ENCODE measurements at places on chromosomes 2 and 18. TPM values are rescaled to one million over a fixed set of nuclear protein-coding genes. Genes with fewer than 3 reads are reported as not detected.

C2orf66 gene
- under 0.01 TPM for total RNA-seq

SH2D6 gene
- total RNA-seq = not detected

PAX8 gene
- not detected for total RNA-seq

SGPP2 gene
- 9.7 TPM for total RNA-seq

MAP4K3 gene
- total RNA-seq = 22.0 TPM

SERPINB3 gene
- total RNA-seq = 22.4 TPM

CFC1 gene
- not detected for total RNA-seq

C1QL2 gene
- not detected for total RNA-seq

DNA sequence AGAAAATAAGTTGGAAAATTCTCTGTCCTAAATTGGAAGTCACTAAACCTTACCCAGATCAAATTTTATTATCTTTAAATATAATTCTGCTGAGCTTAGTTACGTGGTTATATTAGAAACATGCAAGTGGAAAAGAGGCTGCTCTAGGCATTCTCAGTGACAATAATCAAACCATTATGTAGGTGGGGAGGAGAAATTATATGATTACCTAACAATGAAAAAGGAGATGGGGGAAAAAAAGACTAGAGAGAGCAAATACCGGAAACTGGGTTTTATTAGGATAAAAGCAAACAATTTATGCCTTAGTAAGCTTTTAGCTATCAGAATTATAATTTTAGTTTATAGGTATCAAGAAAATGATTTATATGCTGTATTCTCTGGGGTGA lies 53.2 kb downstream of the PHLPP1 start:
- DNase-seq = no peak

- DNase-seq = no peak
Observed at GRCh38 chr18:25675123-25675850, 323.3 kb upstream of the ZNF521 start.

DNA sequence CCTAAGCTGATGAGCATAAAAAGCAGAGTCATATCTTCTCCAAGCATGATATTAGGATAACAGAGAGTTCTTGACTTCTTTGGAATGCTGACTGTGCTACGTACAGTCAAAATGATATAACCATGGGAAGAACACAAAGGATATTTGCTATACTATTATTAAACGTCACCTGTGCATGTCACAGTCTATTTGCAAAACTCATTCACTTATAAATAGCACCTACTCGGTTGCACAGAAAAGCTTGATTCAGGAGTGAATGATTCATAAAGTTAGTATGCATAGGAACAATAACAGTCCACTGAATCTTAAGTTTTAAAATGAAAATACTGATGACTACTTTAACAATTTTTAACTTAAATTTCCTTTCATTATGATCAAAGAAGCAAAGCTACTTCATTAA lies 83.3 kb downstream of the SP3 start:
- peak; percentile 59 for DNase-seq

DNA sequence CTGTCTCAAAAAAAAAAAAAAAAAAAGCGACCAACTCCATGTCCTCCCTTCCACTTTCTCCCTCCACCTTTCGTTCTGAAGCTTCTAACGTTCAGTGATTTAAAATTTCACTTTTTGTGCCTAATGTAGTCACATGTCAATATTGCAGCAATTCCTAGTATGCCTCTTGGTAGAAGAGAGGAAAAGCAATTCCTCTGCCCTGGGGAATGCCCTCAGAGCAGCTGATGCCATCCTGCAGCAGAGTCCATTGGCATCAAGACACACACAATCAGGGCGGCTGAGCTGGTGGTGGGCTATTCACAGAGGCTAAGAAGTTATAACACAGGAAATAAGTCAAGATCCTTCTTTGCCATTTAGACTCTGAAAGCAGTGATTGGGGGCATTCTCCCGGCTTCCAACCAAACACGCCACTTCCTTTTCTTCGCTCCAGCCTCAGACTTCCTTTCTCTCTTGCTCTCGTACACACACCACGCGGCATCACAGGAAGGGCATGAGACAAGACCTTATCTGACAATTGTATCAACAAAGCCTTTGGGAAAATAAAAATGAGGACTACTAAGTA lies 71.9 kb downstream of the MOGAT1 start:
- no peak for DNase-seq

DNA sequence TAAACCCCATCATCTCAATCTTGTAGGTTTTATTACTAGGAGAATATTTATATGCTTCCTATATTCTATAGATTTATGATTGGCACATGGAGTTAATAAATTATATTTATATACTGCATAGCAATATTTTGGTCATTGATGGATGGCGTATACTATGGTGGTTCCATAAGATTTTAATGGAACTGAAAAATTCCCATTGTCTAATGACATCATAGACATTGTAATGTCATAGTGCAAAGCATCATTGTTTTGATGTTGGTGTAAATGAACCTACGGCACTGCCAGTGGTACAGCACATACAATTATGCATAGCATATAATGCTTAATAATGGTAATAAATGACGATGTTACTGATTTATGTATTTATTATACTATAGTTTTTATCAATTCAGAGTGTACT lies 1135.9 kb downstream of the CNTNAP5 start:
- DNase-seq = no peak

DNA sequence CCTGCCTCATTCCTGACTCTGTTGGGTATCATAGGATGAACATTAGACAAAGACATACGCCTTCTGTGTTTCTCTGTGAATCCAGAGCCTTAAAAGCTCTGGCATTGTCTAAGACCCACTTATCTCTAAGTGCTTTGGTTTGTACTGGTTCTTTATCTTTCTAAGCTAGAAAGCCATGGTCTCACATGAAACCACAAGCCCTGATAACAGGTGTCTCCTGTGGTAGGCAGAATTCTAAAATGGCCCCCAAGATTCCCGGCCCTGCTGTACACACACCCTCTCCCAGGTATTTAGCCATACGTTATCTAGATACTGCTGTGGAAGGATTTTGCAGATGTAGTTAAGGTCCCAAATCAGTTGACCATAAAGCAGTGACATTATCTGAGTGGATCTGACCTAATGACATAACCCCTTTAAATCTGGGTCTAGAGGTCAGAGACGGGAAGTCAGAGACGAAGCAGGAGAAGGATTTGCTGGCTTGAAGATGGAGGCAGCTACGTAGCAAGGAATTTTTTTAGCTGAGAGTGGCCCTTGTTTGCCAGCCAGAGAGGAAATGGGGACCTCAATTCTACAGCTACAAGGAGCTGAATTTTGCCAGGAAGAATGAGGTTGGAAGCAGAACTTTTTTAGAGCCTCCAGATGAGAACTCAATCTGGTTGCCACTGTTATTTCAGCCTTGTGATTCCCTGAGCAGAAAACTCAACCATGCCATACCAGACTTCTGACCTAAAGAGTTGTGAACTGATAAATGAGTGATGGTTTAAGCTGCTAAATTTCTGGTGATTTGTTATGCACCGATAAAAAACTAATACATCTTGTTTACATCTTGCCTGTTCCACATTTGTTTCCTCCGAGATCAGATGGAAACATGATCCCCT lies 186.7 kb downstream of the CAMKMT start:
- DNase-seq = no peak

GRCh38 chr2:79511320-79511951 lies 1.4 kb upstream of the CTNNA2 start:
- DNase-seq = peak; percentile 41

- no peak for DNase-seq
Observed at GRCh38 chr2:32910883-32911598, 35.7 kb upstream of the LTBP1 start.

DNA sequence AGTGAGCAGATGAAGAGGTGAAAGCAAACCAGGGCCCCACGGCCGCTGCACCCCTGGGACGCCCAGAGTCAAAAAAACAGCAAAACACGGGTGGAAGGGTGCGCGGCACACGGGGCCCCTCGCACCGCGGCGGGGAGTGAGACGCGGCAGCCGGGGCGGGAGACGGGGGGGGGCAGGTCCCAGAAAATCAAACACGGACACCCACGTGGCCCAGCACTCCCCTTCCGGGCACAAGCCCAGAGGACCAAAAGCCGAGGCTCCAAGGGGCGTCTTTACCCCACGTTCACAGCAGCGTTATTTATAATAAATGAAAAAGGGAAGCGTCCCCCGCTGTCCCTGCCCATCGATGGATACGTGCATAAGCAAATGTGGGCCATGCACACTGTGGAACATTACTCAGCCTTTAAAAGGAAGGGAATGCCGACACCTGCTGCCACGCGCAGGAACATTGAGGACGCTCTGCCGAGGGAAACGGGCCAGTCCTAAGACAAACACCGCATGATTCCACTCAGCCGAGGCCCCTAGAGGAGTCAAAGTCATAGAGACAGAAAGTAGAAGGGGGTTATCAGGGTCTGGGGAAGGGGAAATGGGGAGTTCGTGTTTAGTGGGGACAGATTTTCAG lies 677 bp upstream of the COPS9 start:
- no peak for DNase-seq

GRCh38 chr2:194566907-194567660 lies 1089.9 kb upstream of the SLC39A10 start:
- no peak for DNase-seq

DNA sequence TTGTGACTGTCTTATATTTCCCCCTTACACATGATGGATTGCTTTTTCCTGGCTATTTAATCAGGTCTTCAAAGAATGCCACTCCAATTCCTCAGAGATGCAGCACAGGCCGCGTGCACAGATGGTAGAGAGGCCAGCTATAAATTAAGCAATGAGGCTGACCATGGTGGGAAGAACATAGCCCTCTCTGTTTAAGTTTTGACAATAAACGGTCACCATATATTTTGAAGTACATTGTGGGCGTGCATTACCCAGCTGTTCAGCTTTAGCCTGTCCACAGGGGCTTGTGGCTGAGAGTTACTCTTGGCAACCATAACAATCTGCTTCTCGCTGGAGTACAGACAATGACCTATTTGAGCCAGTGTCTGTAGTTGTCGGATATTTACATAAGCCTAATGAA lies 730.8 kb downstream of the DCC start:
- no peak for DNase-seq

- peak; percentile 80 for DNase-seq
Observed at GRCh38 chr2:216316743-216317142, 55.5 kb downstream of the MARCHF4 start.

DNA sequence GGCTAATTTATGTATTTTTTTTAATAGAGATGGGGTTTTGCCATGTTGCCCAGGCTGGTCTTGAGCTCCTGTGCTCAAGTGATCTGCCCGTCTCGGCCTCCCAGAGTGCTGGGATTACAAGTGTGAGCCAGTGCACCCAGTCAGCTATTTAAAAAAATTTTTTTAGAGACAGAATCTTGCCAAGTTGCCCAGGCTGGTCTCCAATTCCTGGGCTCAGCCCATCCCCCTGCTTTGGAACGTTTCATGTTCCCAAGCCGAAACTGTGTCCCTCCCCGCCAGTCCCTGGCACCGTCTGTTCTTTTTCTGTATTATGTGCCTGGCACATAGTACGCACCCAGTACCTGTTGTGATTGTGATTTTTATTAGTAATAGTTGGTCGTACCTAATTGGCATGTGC lies 63.1 kb upstream of the MGAT5 start:
- no peak for DNase-seq

GRCh38 chr2:68806511-68807109 lies 64.6 kb downstream of the BMP10 start:
- DNase-seq = peak; percentile 78
